Lung (tissue), 17 donors: ENCODE measurements at places on chromosomes 4 and X. TPM values are rescaled to one million over a fixed set of nuclear protein-coding genes. Genes with fewer than 3 reads are reported as not detected.

The MAGT1 gene
- 15.3 TPM for polyA plus RNA-seq

GRCh38 chr4:174437749-174438148 lies 84.5 kb downstream of the HPGD start:
- no peak overlapping the region for H3K4me3 ChIP-seq
- no peaks in the 10 kb centered on the region for H3K4me1 ChIP-seq
- no peaks in the 10 kb centered on the region for H3K27me3 ChIP-seq
- DNase-seq, result no peak

The DUX4 gene
- polyA plus RNA-seq, result not detected

DNA sequence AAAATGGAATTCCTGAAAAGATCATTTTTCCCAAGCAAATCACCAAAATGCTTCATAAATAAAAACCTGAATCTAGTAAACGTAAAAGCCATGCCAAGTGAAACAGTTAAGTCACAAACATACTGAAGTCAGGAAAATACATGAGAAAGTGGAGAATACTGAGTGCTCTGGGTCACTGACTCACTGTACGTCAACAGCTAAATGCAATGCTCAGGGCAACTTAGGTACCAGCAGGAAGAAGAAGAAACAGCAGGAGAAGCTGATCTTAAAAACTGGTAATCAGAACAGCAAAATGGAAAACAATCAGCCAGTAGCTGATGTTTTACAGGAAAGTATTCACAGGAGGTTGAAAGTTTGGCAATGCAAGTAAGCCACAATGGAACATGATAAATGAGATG lies 252.6 kb upstream of the ETNPPL start:
- H3K36me3 ChIP-seq, result no peaks in the 10 kb centered on the region
- H3K27ac ChIP-seq, result no peak overlapping the region
- H3K27me3 ChIP-seq, result no peaks in the 10 kb centered on the region
- no peak for DNase-seq
- H3K4me1 ChIP-seq, result no peaks in the 10 kb centered on the region

GRCh38 chr4:81052119-81053068 lies 21.9 kb downstream of the BMP3 start:
- H3K4me1 ChIP-seq, result no peaks in the 10 kb centered on the region
- H3K27ac ChIP-seq, result no peak overlapping the region
- no peaks in the 10 kb centered on the region for H3K36me3 ChIP-seq
- no peaks in the 10 kb centered on the region for H3K27me3 ChIP-seq
- DNase-seq, result peak; percentile 75

GRCh38 chrX:65723706-65724105 lies 56.3 kb downstream of the MSN start:
- H3K27me3 ChIP-seq, result no peaks in the 10 kb centered on the region
- H3K27ac ChIP-seq, result no peak overlapping the region
- peaks cover 10% of the 10 kb centered on the region for H3K4me1 ChIP-seq
- H3K4me3 ChIP-seq, result no peak overlapping the region
- no peak for DNase-seq

- no peak overlapping the region for H3K27ac ChIP-seq
- no peaks in the 10 kb centered on the region for H3K4me1 ChIP-seq
- no peak for DNase-seq
- no peaks in the 10 kb centered on the region for H3K36me3 ChIP-seq
- peaks cover 23% of the 10 kb centered on the region for H3K27me3 ChIP-seq
Measured at GRCh38 chr4:4392501-4393183, 5.7 kb downstream of the NSG1 start.

- no peak overlapping the region for H3K27ac ChIP-seq
- H3K27me3 ChIP-seq, result no peaks in the 10 kb centered on the region
- DNase-seq, result no peak
- H3K4me3 ChIP-seq, result no peak overlapping the region
- peaks cover 42% of the 10 kb centered on the region for H3K4me1 ChIP-seq
Measured at GRCh38 chr4:48252313-48252712, 17.3 kb downstream of the TEC start.

The JADE3 gene
- polyA plus RNA-seq, result 3.0 TPM

- no peaks in the 10 kb centered on the region for H3K36me3 ChIP-seq
- no peaks in the 10 kb centered on the region for H3K4me1 ChIP-seq
- H3K27ac ChIP-seq, result no peak overlapping the region
- peaks cover 3% of the 10 kb centered on the region for H3K27me3 ChIP-seq
- DNase-seq, result no peak
Measured at GRCh38 chrX:139639253-139639652, 68.7 kb downstream of the MCF2 start.

DNA sequence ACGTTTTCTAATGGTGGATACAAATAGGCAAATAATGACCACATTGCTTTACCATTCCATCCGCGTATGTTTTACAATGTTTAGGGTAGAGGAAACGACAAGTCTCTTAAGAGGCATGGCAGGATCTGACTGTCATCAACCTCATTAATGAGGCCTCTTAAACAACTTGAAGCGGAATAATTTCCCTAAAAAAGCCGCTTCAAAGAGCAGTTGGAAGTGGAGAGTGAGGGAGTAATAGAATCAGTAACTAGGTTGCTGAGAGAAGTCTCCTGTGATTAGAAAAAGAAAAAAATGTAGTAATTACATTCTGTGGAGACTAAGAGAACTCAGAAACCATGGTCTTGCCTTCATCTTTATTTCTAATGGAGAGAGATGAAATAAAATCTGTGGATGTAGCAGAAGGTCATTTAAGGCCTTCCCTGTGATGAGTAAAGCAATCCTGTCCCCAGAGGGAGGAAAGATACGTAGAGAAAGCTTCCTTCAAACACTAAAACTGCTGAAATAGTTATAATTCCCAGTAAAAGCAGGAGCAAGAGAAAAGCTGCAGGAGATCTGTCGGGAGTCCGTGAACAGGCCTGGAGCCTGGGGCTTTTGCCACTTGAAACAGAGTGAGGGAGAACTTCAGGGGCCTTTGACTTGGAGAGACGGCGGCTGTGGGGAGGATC lies 11.1 kb upstream of the SEPSECS start:
- H3K36me3 ChIP-seq, result peaks cover 2% of the 10 kb centered on the region
- no peak overlapping the region for H3K4me3 ChIP-seq
- H3K27me3 ChIP-seq, result no peaks in the 10 kb centered on the region

The SCML2 gene
- polyA plus RNA-seq, result 0.94 TPM

GRCh38 chrX:38516196-38516774 lies 45.1 kb upstream of the TSPAN7 start:
- no peak for DNase-seq

DNA sequence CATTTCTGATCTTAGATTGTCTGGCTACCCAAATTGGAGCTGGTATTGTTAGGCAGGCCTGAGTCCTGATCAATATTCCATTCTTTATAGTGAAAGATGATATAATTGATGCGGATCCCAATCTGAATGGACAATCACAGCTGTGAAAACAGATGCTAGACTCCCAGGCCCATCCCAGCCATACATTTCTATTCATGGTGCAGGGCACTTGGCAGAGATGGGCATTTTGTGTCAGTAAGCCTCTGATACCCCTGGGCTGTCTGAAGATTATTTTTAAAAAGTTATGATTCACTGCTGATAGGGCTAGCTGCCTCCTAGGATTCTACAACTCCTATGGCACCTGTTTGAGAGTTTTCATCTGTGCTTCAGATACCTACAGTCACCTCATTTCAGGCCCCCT lies 61.2 kb upstream of the TSPAN7 start:
- H3K27ac ChIP-seq, result no peak overlapping the region
- H3K27me3 ChIP-seq, result peaks cover 7% of the 10 kb centered on the region
- no peaks in the 10 kb centered on the region for H3K4me1 ChIP-seq
- no peak overlapping the region for H3K4me3 ChIP-seq
- no peaks in the 10 kb centered on the region for H3K36me3 ChIP-seq

- no peaks in the 10 kb centered on the region for H3K36me3 ChIP-seq
- H3K27me3 ChIP-seq, result no peaks in the 10 kb centered on the region
- no peak overlapping the region for H3K4me3 ChIP-seq
- no peak overlapping the region for H3K27ac ChIP-seq
- no peaks in the 10 kb centered on the region for H3K4me1 ChIP-seq
Measured at GRCh38 chr4:8553991-8554405, 26.2 kb upstream of the GPR78 start.

DNA sequence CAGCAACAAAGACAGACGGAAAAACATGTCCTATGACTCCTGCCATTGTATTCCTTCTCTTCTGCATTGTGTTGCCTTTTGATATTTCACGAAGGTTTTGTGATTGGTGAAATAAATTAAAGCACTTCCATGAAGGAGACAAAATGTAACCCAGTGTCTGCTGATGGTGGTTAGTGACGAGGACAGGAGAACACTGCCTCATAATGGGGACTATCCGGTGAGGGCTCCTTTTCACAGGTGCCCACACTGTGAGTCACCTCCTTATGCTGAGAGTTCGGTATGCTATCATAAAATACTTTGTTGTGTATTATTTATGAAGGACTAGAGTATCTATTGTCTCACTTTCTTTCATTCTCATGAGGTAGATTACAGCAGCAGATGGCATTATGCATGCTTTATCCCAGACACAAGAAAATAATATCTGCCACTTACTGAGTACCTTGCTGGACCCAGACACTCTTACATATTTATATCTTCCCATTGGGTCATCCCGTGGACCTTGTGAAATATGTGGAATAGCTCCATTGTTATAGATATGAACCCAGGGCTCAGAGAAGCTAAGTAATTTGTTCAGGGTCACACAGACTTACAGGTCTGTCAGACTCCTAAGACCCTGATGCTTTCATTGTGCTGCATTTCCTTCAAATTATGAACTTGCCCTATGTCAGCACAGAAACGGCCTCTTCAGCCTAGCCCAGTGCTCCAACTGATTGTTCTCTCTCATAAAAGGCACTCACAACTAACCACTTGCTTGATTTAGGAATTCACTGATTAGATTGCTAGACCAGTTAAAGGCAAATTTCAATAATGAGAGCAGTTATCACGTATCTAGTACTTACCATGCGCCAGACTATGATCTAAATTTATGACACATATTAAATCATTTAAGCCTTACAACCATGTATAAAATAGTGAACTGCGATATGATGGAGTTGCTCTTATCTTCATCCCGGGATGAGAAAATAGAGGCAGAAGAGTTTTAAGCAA lies 31.2 kb downstream of the PLS3 start:
- no peaks in the 10 kb centered on the region for H3K36me3 ChIP-seq
- H3K27ac ChIP-seq, result no peak overlapping the region
- H3K27me3 ChIP-seq, result peaks cover 60% of the 10 kb centered on the region
- DNase-seq, result no peak

- H3K36me3 ChIP-seq, result no peaks in the 10 kb centered on the region
- H3K27me3 ChIP-seq, result no peaks in the 10 kb centered on the region
- no peak overlapping the region for H3K4me3 ChIP-seq
- peaks cover 7% of the 10 kb centered on the region for H3K4me1 ChIP-seq
- no peak overlapping the region for H3K27ac ChIP-seq
Measured at GRCh38 chr4:147160908-147161513, 215.3 kb upstream of the TTC29 start.

- H3K27ac ChIP-seq, result no peak overlapping the region
- H3K4me3 ChIP-seq, result no peak overlapping the region
- H3K27me3 ChIP-seq, result no peaks in the 10 kb centered on the region
- DNase-seq, result no peak
- no peaks in the 10 kb centered on the region for H3K4me1 ChIP-seq
Measured at GRCh38 chr4:120683897-120684540, 238.5 kb downstream of the PRDM5 start.

DNA sequence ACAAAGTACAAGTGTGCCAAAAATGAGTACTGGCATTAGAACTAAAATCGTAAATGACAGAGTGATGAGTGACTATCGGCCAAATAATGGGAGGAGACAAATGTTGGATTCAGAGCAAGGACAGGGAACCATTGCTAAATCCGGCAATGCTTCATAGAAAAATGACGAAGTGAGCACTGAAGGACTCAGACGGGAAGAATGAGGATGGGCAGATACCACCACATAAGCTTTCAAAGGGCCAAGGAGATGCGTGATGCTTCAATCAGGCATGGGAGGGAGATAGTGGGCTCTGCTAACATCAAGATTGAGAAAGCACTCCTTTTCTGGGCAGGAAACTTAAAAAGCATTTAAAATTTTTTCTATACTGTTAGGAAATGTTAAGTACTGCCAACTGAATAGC lies 21.6 kb downstream of the RBBP7 start:
- H3K27me3 ChIP-seq, result peaks cover 23% of the 10 kb centered on the region
- no peak overlapping the region for H3K27ac ChIP-seq
- DNase-seq, result no peak
- H3K36me3 ChIP-seq, result peaks cover 12% of the 10 kb centered on the region
- no peak overlapping the region for H3K4me3 ChIP-seq
- H3K4me1 ChIP-seq, result no peaks in the 10 kb centered on the region

- no peaks in the 10 kb centered on the region for H3K36me3 ChIP-seq
- H3K27ac ChIP-seq, result no peak overlapping the region
- DNase-seq, result no peak
- no peaks in the 10 kb centered on the region for H3K4me1 ChIP-seq
Measured at GRCh38 chr4:77538144-77538543, 67.5 kb upstream of the CXCL13 start.

The SPANXN3 gene
- not detected for polyA plus RNA-seq

The H2BW2 gene
- polyA plus RNA-seq, result not detected

The MAGEB6B gene
- not detected for polyA plus RNA-seq

GRCh38 chr4:8552024-8552423 lies 28.2 kb upstream of the GPR78 start:
- DNase-seq, result no peak
- no peaks in the 10 kb centered on the region for H3K4me1 ChIP-seq
- no peaks in the 10 kb centered on the region for H3K36me3 ChIP-seq

The DCHS2 gene
- polyA plus RNA-seq, result 0.05 TPM

DNA sequence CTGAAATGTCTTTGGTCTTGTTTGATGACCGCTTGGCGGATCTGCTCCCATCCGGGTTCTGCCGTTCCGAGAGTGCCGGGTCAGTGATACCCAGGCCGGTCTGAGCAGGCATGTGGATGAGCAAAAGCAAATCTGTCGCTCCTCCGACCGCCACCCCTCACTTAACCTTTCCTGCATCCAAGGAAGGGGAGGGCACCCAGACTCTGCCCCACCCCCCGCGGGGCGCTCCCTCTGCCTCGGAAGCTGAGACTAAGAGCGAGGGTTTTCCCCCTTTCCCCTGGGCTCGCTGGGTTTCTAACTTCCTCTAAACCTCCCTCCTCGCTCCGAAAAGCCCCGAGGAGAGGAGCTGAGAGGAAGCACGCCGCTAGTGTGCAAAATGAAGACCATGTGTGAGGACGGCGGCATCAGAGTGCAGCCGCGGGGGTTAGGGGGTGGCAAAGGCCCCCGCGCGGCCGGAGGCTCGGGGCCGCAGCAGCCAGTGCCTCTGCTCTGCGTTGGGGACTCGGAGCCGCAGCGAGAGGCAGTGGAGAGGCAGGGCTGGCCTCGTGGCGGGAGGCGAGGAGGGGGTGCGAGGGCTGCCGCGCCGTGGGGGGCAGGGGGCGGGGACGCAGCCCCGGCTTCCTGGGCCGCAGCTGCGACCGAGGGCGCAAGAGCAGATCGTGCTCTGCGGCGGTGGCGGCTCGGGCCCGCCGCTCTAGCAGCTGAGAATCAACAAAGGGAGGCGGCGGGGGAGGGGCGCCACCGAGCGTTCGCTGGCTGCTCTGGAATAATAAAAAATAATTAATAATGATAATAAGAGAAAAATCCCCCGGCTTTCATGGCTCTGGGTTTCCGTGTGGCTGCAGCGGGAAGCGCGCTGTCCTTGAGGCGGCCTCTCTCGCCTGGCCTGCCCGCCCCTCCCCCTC lies 55.8 kb upstream of the BCOR start:
- H3K4me3 ChIP-seq, result no peak overlapping the region
- peak overlapping the region; percentile 26 for H3K27ac ChIP-seq
- H3K4me1 ChIP-seq, result peaks cover 36% of the 10 kb centered on the region
- no peaks in the 10 kb centered on the region for H3K36me3 ChIP-seq

The TLL1 gene
- 1.1 TPM for polyA plus RNA-seq
